Activated CD8-positive, alpha-beta memory T cell treated with anti-CD3 and anti-CD28 coated beads for 48 hours (primary cell): ENCODE measurements at places on chromosomes 3 and 15.

GRCh38 chr15:72070817-72071447 is 47.0 kb downstream of the MYO9A start:
- no peak for DNase-seq

GRCh38 chr3:180390313-180390712 is 211.7 kb upstream of the TTC14 start:
- no peak for DNase-seq

GRCh38 chr3:155702745-155703591 is 41.9 kb downstream of the PLCH1 start:
- no peak for DNase-seq

- no peak for DNase-seq
Measured at GRCh38 chr15:48965972-48966371, 2.3 kb upstream of the SHC4 start.

DNA sequence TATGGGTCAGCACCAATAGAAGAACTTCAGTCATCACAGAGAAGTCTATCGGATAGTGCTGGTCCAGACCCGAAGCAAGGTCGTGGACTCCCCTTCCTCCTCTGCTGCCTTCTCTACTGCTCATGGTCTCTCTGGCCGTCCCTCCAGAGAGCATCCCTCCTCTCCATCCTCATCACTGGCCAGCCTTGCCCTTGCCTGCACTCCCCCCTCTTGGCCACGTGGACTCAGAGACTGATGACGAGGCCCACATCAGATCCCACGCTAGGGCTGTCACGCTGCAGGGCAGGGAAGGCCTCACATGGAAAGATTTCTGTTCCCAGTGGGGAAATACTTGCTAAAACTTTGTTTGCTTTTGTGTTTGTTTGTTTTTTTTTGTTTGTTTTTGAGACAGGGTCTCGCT is 35.3 kb downstream of the IGDCC3 start:
- no peak for DNase-seq

DNA sequence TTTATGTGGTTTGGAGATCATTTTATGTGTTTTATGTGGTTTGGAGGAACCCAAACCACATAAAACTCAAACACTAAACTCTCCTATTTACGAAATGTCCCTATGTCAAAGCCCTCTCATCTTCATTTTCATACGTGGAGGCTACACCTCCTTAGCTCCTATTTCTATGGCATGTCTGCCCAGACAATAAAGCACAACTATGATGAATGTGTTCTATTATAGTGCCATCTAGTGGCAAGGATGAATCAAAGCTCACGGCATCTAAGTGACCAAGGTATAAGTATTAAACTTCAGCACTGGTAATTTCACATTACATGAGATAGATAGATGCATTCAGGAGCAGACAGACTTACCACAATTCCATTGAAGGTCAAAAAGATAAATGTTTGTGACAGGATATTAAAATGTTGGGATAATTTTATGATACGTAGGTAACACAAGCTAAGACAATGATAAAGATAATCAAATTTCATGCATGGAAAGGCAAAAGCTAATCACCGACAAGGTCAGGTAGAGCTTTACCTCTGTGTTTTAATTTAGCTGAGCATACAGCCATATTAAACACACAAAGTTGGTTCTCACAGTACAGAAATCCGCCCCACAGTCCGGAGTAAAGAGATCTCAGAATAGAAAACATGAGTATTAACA is 130.6 kb upstream of the FHIT start:
- DNase-seq = no peak

DNA sequence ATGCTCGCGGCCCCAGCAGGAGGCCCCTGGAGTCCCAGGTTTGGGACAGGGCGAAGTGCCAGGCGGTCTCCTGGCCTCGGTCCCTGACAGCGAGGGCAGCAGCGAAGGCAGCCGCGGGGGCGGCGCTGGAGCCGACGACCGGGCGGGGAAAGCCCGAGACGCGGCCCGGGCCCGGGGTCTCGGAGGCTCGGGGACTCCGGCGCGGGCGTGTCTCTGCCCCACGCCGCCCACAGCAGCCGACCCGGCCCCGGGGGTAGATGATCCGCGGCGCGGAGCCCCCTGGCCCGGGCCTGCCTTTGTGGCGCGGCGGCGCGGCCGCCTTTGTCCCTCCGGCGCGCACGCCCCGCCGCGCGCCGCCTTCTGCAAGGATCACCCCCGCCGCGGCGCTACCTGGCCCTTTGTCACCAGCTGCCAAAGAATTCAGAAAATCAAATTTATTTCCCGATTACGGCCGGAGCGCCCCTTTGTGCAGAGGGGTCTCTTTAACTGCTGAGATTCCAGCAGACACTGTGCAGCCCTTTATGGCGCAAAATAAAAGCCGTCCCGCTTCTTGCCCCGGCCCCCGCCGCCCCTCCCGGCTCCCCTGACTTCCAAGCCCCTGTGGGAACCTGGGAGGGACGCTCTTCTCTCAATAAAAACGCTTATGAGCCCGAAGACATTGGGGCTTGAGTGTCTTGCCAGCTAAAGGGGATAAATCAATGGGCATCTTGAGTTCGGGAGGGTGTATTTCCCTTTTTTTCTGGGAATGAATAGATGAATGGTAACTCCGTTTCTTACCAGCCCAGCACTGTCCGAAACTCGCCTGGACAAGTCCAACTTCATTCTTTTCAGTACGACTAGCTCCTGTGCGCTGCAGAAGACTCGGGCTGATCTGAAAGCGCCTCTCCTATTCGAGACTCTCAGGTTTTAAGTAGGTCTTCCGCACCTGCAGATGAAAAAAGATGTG is 68.4 kb downstream of the HES1 start:
- no peak for DNase-seq

- DNase-seq = no peak
Measured at GRCh38 chr15:65326117-65326526, 21.6 kb downstream of the RNU5B-1 start.

GRCh38 chr3:45042162-45042561 is 16.1 kb downstream of the CLEC3B start:
- DNase-seq = no peak

- DNase-seq = no peak
Measured at GRCh38 chr15:93913871-93914270, 317.5 kb upstream of the MCTP2 start.

- no peak for DNase-seq
Measured at GRCh38 chr3:112744825-112745566, 101.7 kb downstream of the CD200R1L start.
